ENCODE measurements at places on chromosomes 2 and 18.
A peak's percentile ranks its signal among the peaks of the same experiment; 100 is the strongest.

DNA sequence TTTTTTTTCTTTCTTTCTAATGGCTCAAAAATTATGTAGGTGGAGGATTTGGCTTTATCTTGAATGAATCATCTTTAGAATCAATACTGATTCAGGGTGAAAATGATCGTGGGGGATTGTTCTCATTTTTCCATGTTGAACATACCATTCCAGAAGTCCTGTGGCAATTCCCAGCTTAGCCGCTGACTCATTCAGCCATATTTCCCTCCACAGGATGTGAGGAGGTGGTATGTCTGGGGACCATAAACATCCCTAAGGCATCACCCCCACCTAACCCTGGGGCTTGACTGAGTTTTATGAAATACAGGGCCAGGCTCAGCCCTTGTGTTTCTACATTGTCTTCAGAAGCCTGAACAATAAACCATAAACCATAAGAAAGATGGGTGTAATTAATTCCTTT is 92.7 kb upstream of the FN1 start:
- DNase-seq, result peak; percentile 97

DNA sequence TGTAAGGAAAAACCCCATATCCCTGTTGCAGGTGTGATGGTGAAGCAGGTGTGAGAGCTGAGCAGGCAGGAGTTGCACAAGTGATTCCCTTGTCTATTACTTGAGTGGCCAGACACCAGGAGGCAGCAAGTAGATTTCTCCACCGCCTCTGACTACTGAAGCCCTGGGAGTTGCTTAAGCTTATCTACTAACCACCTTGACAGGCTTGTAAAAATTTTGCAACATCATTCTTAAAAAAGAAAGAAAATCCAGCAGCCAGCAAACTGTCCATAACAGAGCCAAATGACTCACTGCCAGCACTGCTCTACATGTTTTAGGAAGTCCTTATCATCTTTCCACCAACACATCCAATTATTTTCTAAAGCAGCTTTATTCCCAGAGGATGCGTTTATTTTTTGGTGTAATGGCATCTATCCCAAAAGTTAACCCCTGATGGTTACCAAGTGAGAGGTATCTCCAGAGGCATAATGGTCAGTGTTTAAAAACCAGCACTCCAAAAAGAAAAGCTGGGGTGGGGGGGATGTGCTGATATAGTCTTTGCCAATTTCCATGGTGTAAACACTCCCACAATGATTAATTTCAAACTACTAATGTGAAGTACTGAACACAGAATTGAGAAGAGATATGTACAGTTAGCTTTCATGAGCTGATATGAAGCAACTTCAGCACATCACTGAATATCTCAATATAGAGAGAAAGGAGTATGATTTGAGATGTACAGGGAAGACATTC is 16.3 kb upstream of the GPR39 start:
- peak; percentile 88 for DNase-seq

DNA sequence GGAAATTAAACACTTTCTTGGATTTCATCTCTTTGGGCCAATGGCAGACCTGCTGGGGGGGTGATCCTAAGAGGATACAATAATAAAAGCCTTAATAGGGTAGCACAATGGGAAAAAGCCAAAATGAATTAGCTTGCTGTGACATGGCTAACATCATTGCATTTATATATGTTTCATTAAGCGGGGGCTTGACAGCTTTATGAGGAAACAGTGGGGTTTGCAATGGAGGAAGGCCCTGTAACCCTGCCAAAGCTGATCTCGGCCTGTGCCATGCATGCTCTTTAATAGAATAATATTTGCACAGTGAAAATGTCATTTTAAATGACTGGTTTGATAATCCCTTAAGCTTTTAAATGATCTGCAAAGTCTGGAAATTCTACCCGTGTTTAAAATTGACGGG is 291.5 kb downstream of the SLC4A3 start:
- no peak for DNase-seq

DNA sequence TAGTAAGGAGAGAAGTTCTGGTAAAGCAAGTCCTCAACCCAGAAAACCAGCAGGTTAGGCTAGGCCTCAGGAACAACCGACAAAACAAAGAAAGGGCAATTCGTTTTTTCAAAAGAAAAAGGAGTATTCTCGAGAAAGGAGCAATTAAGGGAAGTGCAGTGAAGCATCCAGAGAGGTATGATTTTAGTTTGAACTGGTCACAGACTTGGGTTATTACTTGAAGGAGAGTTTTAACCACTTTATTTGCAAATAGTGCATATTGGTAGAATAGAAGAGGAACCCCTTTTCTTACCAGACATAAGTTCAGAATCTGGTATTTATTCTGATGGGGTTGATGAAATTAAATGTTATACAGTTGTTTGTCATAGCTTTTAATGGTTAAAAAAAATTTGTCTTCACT is 110.0 kb upstream of the GCFC2 start:
- no peak for DNase-seq

GRCh38 chr2:156818944-156819343 is 382.8 kb downstream of the GPD2 start:
- DNase-seq, result peak; percentile 11

- DNase-seq, result no peak
These were observed 23.7 kb upstream of the ACKR3 start for GRCh38 chr2:236545814-236546480.

Measured in RPMI7951 (cell line).